Activated naive CD4-positive, alpha-beta T cell treated with anti-CD3 and anti-CD28 coated beads, Interleukin-2, amount 10 ng/mL, durations not matched to agents 7 days and 5 days (primary cell): ENCODE measurements at places on chromosomes 1 and 21.
A peak's percentile ranks its signal among the peaks of the same experiment; 100 is the strongest.

DNA sequence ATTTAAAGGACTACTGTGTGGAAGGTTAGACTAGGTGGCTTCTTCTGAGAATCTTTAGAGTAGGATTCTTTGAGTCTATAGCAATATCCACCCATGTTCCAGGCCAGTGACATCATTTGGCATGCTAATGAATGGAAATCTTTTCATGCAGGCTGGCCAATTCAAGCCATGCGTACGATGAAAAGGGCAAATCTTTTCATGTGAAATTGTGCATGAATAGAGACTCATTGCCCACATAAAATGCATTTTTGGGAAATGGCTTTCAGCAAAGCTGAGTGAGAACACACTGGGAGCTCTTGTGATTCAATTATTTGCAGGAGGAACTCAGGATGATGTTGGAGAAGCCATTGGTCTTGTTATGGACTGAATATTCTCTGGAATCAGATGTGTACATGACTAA, 324.9 kb upstream of the DAB1 start:
- no peak overlapping the region for H3K4me3 ChIP-seq
- no peaks in the 10 kb centered on the region for H3K27me3 ChIP-seq
- no peaks in the 10 kb centered on the region for H3K4me1 ChIP-seq
- no peak overlapping the region for H3K27ac ChIP-seq

GRCh38 chr1:61606448-61607312, 118.3 kb downstream of the TM2D1 start:
- peaks cover 5% of the 10 kb centered on the region for H3K27me3 ChIP-seq
- H3K4me3 ChIP-seq = no peak overlapping the region
- H3K4me1 ChIP-seq = no peaks in the 10 kb centered on the region
- no peak overlapping the region for H3K27ac ChIP-seq
- DNase-seq = no peak
- H3K36me3 ChIP-seq = no peaks in the 10 kb centered on the region

- no peak overlapping the region for H3K27ac ChIP-seq
- H3K4me3 ChIP-seq = no peak overlapping the region
- DNase-seq = no peak
- H3K27me3 ChIP-seq = peaks cover 33% of the 10 kb centered on the region
These were observed 11.2 kb upstream of the SLAMF9 start for GRCh38 chr1:159965263-159965662.

DNA sequence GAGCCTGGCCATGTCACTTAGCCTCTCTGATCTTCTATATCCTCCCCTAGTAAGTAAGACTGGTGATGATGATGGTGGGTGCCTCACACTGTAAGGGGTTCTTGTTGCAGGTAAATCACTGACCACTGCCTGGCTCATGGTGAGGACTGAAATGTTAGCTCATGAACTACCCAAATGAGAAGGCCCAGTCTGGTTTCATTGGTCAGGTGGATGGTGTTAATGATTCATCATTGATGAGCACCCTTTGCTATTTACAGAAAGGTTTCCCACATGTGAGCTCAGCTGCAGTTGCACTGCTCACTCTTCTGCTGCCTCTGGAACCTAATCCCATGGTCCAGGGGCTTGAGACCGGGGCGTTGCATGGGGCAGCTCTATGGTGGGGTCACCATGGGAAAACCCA, 417.7 kb downstream of the PRDM2 start:
- peaks cover 18% of the 10 kb centered on the region for H3K4me1 ChIP-seq
- no peak for DNase-seq

DNA sequence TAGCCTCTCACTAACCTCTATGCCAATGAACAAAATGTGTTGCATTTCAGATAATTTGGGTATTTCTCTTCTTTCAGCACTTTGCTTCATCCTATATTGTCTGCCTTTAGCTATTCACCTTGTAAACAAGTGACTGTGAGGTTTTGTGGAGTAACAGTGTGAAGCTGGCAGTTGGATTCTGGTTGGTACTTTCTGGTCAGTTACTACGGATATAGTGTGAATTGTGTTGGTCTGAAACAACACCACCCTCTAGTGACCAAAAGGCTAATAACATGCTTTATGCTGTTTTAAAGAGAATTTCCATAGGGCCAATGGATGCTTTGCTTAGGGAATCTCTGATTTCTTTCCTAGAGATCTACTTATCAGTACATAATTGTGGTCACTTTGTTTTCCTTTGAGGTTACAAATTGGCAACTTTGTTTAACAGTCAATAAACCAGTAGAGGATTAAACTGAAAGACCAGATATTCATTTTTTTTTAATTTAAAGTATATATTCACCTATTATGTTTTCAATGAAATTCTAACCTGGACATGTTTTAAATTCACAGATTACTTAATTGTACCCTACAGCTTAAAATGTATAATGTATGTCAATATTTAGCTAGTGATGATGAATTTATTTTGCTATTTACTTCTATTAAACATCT, 2.5 kb upstream of the PTGER3 start:
- no peak overlapping the region for H3K4me3 ChIP-seq
- peaks cover 18% of the 10 kb centered on the region for H3K4me1 ChIP-seq
- no peak overlapping the region for H3K27ac ChIP-seq

GRCh38 chr1:234837713-234838112, 227.7 kb upstream of the IRF2BP2 start:
- no peak for DNase-seq
- H3K27me3 ChIP-seq = peaks cover 3% of the 10 kb centered on the region
- H3K4me1 ChIP-seq = peaks cover 47% of the 10 kb centered on the region
- H3K4me3 ChIP-seq = no peak overlapping the region

GRCh38 chr1:185155600-185156287, 1.0 kb downstream of the TRMT1L start:
- peaks cover 12% of the 10 kb centered on the region for H3K36me3 ChIP-seq
- H3K4me3 ChIP-seq = peak overlapping the region; percentile 88
- peak; percentile 19 for DNase-seq
- H3K27ac ChIP-seq = peak overlapping the region; percentile 96
- H3K4me1 ChIP-seq = peaks cover 48% of the 10 kb centered on the region

- no peaks in the 10 kb centered on the region for H3K36me3 ChIP-seq
- H3K4me3 ChIP-seq = no peak overlapping the region
- H3K27me3 ChIP-seq = peaks cover 42% of the 10 kb centered on the region
- H3K27ac ChIP-seq = no peak overlapping the region
- peak; percentile 11 for DNase-seq
- peaks cover 2% of the 10 kb centered on the region for H3K4me1 ChIP-seq
These were observed 169.3 kb upstream of the CSF3R start for GRCh38 chr1:36652011-36652410.

DNA sequence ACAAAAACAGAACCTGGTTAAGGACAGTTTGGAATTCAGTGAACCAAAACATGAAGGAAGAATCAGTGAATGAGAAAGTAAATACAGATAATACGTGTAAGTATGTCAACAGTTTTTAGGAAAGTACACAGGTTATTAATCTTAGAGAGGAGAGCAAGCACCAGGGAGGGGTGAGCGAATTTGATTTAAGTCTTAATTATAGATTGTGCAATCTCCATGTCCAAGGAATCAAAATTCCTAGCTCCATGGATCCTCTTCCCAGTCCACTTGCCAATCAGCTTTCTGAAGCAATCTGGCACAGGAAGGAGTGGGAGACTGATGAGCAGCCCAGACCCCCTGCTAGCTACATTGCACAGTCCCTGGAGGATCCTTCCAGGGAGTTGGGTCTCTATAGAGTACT, 346.4 kb downstream of the SETD4 start:
- H3K36me3 ChIP-seq = no peaks in the 10 kb centered on the region
- H3K27ac ChIP-seq = no peak overlapping the region
- H3K4me3 ChIP-seq = no peak overlapping the region
- peaks cover 14% of the 10 kb centered on the region for H3K27me3 ChIP-seq
- no peaks in the 10 kb centered on the region for H3K4me1 ChIP-seq

DNA sequence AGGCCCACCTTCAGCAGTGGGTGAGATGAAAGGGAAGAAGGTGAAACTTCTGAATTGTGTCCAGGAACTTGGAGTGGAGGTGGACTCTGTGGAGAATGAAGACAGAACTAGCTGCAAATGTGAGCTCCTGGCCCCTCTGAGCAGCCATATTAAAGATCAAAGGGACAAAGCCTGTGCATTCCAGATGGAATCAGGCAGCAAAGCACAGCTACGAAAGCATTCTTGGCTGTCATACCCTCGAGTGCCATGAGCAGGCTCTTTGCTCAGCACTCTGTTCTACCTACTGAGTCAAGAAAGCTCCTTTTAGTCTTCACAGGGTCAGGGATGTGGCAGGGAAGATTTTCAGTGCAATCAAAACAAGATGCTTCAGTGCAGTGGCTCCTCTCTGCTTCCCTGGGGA, 86.3 kb upstream of the TSPAN2 start:
- no peak overlapping the region for H3K4me3 ChIP-seq
- H3K27ac ChIP-seq = no peak overlapping the region
- H3K27me3 ChIP-seq = peaks cover 4% of the 10 kb centered on the region
- DNase-seq = no peak

- H3K36me3 ChIP-seq = no peaks in the 10 kb centered on the region
- DNase-seq = no peak
- no peak overlapping the region for H3K27ac ChIP-seq
- H3K4me3 ChIP-seq = no peak overlapping the region
These were observed 609.4 kb upstream of the PKN2 start for GRCh38 chr1:88074661-88075060.

GRCh38 chr1:27225621-27226020, 8.8 kb upstream of the WDTC1 start:
- DNase-seq = no peak
- no peak overlapping the region for H3K4me3 ChIP-seq
- H3K27me3 ChIP-seq = no peaks in the 10 kb centered on the region
- H3K27ac ChIP-seq = no peak overlapping the region

DNA sequence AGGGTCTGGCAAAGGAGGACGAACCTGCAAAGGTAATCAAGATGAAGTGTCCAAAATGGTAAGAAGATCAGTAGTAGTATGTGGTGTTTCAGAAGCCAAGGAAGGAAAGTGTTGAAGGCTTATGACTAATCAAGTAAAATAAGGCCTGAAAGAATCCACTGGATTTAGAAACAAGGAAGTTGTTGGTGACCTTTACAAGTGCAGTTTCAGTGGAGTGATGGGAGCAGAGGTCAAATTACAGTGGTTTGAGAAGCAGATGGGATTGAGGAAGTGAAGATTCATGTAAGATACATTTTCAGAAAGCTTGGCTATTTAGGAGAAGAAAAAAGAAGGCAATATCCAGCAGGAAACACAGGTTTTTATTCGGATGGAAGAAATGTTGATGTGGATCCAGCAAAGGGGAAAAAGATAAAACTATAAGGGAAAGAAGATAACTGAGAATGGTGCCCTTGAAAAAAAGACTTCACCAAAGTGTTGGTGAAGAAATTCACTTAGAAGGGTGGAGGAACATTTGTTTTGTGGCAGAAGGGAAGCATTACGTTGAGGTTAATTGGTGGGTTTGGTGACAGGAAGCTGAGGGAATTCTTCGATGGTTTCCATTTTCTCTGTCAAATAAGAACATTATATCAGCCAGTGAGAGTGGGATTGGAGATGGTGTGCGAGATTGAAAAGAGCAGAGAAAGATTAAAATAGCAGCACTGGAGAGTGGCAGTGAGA, 2.1 kb downstream of the ARMH1 start:
- no peaks in the 10 kb centered on the region for H3K36me3 ChIP-seq
- H3K27me3 ChIP-seq = peaks cover 3% of the 10 kb centered on the region
- no peak for DNase-seq

GRCh38 chr1:96538111-96538641, 183.4 kb upstream of the PTBP2 start:
- no peaks in the 10 kb centered on the region for H3K36me3 ChIP-seq
- no peak overlapping the region for H3K4me3 ChIP-seq
- H3K27ac ChIP-seq = no peak overlapping the region
- H3K4me1 ChIP-seq = no peaks in the 10 kb centered on the region

- H3K27ac ChIP-seq = no peak overlapping the region
- H3K27me3 ChIP-seq = no peaks in the 10 kb centered on the region
- no peak for DNase-seq
- no peak overlapping the region for H3K4me3 ChIP-seq
- peaks cover 61% of the 10 kb centered on the region for H3K36me3 ChIP-seq
These were observed 48.5 kb downstream of the CAPN2 start for GRCh38 chr1:223760833-223761232.

DNA sequence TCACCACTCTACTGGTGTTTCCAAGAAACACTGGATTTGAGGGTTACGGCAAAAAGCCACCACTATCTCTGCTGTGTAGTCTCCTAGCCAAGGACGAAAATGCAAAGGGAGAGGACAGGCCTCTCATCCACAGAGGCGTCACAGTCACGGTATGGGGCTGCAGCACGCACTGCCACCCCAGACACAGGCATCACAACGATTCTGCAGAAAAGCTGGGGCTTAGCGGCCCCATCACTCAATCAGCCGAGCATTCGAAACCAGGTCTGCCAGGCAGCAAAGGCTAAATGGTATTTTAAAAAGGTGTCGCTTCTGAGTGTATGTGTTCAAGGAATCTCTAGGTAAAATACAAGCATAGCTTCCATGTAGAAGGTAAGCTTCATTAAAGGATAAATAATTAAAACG, 1.4 kb downstream of the RIPK4 start:
- no peak overlapping the region for H3K27ac ChIP-seq
- no peak overlapping the region for H3K4me3 ChIP-seq
- peaks cover 4% of the 10 kb centered on the region for H3K36me3 ChIP-seq
- DNase-seq = no peak

DNA sequence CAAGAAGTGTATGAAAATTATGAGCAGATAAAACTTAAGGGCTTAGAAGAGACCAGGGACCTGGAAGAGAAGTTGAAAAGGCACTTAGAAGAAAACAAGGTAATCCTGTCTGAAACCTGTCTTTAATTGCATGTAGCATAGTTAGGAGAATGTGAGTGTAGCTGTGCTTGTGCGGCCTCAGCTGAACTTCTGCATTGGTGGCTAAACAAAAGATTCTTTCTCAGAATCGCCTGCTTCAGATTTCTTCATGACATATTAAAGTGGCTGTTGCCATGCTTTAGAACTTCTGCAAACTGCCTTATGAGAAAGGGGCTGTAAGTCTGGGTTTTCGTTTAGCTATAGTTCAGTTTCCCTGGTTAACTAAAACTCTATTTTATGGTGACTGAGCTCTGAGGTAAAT, 94.5 kb downstream of the VPS26C start:
- H3K4me1 ChIP-seq = no peaks in the 10 kb centered on the region
- H3K27me3 ChIP-seq = no peaks in the 10 kb centered on the region
- H3K4me3 ChIP-seq = no peak overlapping the region
- peaks cover 41% of the 10 kb centered on the region for H3K36me3 ChIP-seq

- H3K27me3 ChIP-seq = peaks cover 8% of the 10 kb centered on the region
- DNase-seq = no peak
- H3K4me3 ChIP-seq = no peak overlapping the region
- H3K27ac ChIP-seq = no peak overlapping the region
- H3K36me3 ChIP-seq = no peaks in the 10 kb centered on the region
These were observed 15.1 kb downstream of the CRP start for GRCh38 chr1:159699246-159699645.

DNA sequence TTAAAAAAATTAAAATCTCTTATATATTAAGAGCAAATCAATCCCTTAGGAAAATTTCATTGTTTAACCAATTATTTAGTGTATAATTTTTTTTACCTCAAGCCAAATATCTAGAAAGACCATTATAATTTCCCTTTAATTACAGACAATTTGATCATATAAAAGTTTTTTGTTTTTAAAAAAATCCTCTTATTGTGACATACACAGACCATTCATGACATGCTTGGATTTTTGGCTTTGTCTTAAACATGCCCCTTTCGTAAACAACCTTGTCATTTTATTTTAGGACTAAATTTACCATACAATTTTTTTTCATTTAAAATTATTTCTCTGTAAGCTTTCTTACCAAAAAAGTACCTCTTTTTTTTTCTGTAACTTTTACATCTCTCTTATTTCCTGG, 14.2 kb upstream of the CYP4B1 start:
- no peak overlapping the region for H3K27ac ChIP-seq
- H3K4me3 ChIP-seq = no peak overlapping the region
- H3K36me3 ChIP-seq = no peaks in the 10 kb centered on the region
- peaks cover 35% of the 10 kb centered on the region for H3K27me3 ChIP-seq
